ENCODE measurements at places on chromosomes 7 and 10. TPM values are rescaled to one million over a fixed set of nuclear protein-coding genes. Genes with fewer than 3 reads are reported as not detected.

DNA sequence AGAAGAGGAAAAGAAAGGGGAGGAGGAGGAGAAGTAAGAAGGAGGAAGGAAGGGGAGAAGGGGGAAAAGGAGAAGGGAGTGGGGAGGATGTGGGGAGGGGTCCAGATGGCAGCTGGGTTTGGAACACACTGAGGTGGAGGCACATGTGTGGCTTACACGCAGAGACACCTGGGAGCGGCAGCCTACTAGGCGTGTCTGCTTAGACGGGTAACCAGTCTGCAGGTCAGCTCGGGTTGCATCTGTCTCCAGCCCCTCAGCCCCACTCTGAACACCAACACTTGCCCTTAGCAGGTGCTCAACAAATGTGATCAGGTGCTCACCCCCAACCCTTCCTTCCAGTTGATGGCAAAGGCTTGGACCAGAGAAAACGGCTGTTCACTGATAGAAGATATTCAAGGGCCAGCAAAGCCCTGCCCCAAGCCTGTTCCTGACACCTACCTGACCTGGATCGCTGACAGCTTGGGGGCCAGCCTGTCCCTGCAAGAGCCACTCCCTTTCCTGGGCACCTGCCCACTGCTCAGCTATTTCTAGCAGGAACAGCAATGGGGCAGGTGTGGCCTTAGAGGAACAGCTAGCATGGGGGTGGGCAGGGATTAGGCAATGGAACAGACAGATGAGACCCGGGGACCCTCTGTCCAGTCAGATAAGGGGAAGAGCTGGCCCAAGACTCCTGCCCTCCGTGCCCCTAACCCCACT lies 70.5 kb downstream of the SH3PXD2A start:
- H3K4me1 ChIP-seq = peaks cover 20% of the 10 kb centered on the region
- H3K4me3 ChIP-seq = no peak overlapping the region
- H3K27me3 ChIP-seq = no peaks in the 10 kb centered on the region
- H3K27ac ChIP-seq = no peak overlapping the region

DNA sequence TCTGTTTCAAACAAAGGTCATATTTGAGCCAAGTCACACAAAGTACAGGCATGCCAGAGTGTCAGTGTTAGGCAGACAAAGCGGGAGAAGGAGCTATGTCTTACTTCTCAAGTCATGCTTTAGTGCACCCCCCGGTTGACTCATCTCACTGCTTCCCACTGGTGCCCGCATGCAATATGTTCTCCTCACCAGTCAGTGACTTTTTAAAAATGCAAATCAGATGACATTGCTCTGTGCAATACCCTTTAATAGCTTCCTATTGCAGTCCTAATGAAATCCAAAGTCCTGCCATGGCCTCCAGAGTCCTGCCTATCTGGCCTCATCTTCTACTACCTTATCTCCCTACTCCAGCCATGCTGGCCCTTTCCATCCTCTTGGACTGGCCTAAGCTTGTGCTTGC lies 429.1 kb downstream of the ACTR3B start:
- H3K27ac ChIP-seq = no peak overlapping the region
- H3K27me3 ChIP-seq = no peaks in the 10 kb centered on the region
- no peaks in the 10 kb centered on the region for H3K36me3 ChIP-seq
- no peak overlapping the region for H3K4me3 ChIP-seq

- no peaks in the 10 kb centered on the region for H3K4me1 ChIP-seq
- DNase-seq = no peak
Observed at GRCh38 chr10:2541176-2541575, 526.2 kb upstream of the PFKP start.

DNA sequence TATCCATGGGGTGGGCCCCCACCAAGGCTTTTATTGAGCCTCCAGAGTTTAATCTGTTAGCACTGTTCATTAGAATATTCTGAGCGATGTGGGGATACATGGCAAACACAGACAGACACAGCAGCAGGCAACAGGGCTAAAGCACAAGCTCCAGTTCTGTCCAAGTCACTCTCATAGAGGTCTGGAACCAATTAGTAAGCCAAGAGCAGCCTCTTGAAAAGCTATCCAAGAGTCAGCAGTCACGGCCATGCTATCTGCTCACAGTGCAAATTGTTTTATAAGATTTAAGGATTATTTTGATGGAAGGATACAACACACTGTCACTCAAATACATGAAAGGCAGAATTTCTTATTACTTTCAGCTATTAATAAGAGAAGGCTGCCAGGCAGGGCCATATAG lies 86.4 kb upstream of the DGKB start:
- H3K4me1 ChIP-seq = no peaks in the 10 kb centered on the region
- DNase-seq = no peak
- H3K4me3 ChIP-seq = no peak overlapping the region
- H3K36me3 ChIP-seq = no peaks in the 10 kb centered on the region
- H3K27ac ChIP-seq = no peak overlapping the region

DNA sequence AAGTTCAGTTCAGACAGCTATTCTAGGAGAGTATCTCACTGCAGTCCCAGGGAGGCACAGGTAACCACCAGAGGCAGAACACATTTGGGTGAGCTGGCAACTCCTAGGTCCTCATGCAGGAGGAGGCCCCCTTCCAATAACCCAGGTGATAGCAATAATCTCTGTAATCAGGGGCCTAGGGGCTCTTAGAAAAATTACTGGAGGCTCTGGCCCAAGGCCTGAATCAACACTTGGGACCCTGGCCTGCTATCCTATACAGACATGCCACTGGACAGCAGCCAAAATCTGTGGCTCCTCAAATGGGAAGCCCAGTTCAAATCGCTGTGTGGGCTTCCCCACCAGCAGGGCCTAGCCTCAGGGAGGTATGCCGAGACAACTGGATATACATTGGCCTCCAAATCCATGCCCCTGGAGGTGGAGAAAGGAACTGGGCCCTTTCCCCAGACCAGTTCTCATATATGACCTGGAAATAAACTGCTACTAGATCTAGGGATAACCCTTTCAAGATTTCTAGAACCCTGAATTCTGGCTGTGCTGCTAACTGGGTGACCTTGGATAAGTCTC lies 1.6 kb downstream of the AVPI1 start:
- no peaks in the 10 kb centered on the region for H3K27me3 ChIP-seq
- peak overlapping the region; percentile 89 for H3K27ac ChIP-seq
- peaks cover 59% of the 10 kb centered on the region for H3K4me1 ChIP-seq
- no peaks in the 10 kb centered on the region for H3K36me3 ChIP-seq
- DNase-seq = peak; percentile 67
- H3K4me3 ChIP-seq = peak overlapping the region; percentile 68

Gene TLX1
- total RNA-seq = not detected

Gene AOC1
- total RNA-seq = 0.64 TPM

DNA sequence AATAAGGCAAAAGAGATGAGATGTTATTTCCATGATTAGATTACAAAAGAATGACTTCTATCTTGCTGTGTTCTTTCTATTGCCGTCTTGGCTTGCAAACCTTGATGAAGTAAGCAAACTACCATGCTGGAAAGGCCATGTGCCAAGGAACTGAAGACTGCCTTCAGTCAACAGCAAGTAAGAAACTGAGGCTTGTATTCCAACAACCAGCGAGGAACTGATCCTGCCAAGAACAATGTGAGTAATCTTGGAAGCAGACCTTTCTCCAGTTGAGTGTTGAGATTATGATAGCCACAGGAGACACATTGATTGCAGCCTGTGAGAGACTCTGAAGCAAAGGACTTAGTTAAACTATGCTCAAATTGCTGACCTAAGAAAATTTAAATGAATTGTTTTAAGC lies 164.6 kb upstream of the GRM3 start:
- H3K27ac ChIP-seq = no peak overlapping the region
- no peaks in the 10 kb centered on the region for H3K4me1 ChIP-seq
- no peaks in the 10 kb centered on the region for H3K36me3 ChIP-seq
- DNase-seq = no peak
- no peak overlapping the region for H3K4me3 ChIP-seq

Gene AQP1
- 1,132 TPM for total RNA-seq

Gene BPGM
- total RNA-seq = 14.8 TPM

GRCh38 chr10:60008816-60009215 lies 102.5 kb upstream of the CCDC6 start:
- DNase-seq = no peak
- H3K27ac ChIP-seq = no peak overlapping the region
- H3K27me3 ChIP-seq = no peaks in the 10 kb centered on the region
- H3K4me3 ChIP-seq = no peak overlapping the region
- no peaks in the 10 kb centered on the region for H3K4me1 ChIP-seq

Gene LRRC4
- total RNA-seq = 6.4 TPM

DNA sequence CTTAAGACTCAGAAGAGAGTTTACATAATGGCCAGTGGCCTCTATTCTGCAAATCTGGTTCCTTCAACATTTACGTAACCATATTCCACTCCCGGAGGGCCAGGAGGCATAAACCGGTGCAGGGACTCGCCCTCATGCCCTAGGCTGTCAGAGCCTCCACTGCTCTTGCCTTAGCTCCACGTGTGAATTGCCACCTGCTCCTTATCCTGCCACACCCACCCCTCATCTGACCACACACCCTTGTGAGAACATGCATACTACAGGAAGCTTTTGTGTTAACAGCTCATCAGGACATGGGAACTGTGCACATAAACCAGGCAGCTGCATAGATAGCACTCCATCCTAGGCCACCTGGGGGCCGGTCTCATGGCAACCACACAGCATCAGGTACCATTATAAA lies 146.7 kb upstream of the PFKP start:
- DNase-seq = no peak
- no peak overlapping the region for H3K27ac ChIP-seq
- no peak overlapping the region for H3K4me3 ChIP-seq
- H3K4me1 ChIP-seq = no peaks in the 10 kb centered on the region
- no peaks in the 10 kb centered on the region for H3K27me3 ChIP-seq
